ENCODE measurements at places on chromosomes 5 and 9.

DNA sequence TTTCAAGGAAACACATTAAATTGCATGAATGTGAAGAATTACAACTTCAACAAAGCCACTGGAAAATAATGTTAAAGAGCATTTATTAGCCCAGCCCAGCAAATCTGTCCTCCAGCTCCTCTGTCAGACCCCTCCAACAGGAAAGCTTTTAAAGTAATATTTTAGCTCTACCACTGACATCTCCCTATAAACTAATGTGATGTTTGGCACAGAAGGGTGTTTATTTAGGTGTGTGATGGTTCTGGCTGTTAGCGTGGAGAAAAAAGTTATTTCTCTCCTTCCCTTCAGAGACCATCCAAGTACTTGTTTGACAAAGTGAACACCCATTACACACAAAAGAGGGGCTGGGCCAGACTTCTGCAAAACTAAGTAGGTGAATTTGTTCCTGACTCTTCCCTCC lies 111.9 kb upstream of the TARS1 start:
- no peak for DNase-seq

DNA sequence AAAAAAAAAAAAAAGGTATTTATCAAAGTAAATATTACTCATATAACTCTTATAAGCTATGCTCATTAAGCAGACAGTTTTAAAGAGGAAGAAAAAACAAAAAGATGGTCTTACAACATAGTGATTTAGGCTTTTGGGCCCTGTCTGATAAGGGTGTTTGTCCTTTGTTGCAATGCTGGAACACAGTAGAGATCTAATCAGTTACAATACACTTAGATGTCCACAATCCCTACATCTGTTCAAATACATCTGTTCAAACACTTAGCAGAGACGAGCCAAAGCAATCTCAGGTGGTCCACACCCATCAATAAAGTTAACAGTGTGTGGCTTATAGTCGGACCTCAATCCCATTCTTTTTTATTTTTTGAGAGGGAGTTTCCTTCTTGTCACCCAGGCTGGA lies 11.0 kb downstream of the PRXL2C start:
- no peak for DNase-seq

GRCh38 chr9:92506184-92506857 lies 24.0 kb upstream of the ASPN start:
- no peak for DNase-seq

- peak; percentile 52 for DNase-seq
These were observed 196.7 kb downstream of the WDR70 start for GRCh38 chr5:37575541-37576489.

- DNase-seq = no peak
These were observed 42.0 kb upstream of the UNC5A start for GRCh38 chr5:176768174-176768970.

GRCh38 chr5:108148715-108149139 lies 233.2 kb downstream of the FBXL17 start:
- no peak for DNase-seq

DNA sequence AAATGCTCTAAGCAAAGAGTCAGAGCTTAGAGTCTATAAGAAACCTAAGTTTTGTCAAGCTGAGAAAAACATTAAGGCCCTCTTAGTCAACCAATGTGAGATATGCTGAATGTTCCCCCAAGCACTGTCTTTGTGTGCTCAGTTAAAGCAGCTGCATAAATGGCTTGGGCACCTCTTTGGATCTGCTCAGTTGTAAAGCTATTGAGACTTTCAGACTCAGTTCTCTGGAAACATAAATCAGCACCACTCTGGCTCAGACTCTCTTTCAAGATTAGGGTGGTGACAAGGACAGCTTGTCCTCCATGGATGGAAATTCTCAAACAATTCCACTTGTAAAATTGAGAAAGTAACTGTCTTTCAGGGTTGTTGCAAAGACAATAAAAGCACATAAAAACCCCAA lies 807.9 kb downstream of the PRELID2 start:
- DNase-seq = no peak

- DNase-seq = peak; percentile 31
These were observed 217.6 kb downstream of the NFIB start for GRCh38 chr9:14096258-14096922.

GRCh38 chr5:57804007-57804444 lies 321.4 kb upstream of the ACTBL2 start:
- no peak for DNase-seq

- no peak for DNase-seq
These were observed 11.8 kb downstream of the TBC1D13 start for GRCh38 chr9:128798896-128799295.

GRCh38 chr5:56480078-56480704 lies 247.1 kb upstream of the ANKRD55 start:
- DNase-seq = no peak

GRCh38 chr5:79076819-79077218 lies 7.3 kb downstream of the BHMT2 start:
- no peak for DNase-seq

- no peak for DNase-seq
These were observed 284.5 kb upstream of the RASA1 start for GRCh38 chr5:86983208-86983607.

DNA sequence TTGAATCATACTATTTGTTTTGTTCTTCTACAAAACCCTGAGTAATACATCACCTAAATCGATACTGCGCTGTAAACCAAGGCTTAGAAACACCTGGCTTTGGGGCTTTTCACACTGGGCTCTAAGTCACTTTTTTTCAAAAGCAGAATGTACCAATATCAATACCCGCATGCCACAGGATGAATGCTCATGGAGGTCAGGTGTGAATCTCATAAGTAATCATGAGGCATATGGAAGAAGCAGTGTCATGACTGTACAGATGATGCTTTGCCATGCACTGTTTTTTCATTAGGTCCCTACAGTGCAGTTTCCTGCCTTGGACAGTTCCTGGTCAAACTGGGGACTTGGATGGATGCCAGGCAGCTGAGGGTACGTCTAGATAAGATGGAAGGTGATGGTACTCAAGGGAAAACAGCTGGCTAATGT lies 49.0 kb upstream of the ATG10 start:
- no peak for DNase-seq

DNA sequence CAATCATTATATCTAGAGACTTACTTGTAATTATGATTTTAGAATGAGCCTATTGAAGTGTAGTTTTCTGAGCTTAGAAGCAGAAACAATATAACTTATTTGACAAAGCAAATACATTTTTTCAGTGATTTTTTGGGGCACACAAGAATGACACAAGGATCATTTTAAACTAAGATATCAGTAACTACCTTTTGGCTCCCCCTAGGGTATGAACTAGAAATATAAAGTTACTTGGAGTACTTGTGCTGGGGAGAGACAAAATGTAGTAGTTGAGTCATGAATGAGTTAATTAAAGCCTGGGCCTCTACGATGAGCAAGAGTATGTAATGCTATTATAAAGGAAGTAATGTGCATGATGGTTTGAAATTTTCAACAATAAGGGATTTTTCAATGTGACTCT lies 1244.1 kb upstream of the ACO1 start:
- DNase-seq = no peak

GRCh38 chr5:116880150-116880549 lies 305.5 kb upstream of the SEMA6A start:
- no peak for DNase-seq

DNA sequence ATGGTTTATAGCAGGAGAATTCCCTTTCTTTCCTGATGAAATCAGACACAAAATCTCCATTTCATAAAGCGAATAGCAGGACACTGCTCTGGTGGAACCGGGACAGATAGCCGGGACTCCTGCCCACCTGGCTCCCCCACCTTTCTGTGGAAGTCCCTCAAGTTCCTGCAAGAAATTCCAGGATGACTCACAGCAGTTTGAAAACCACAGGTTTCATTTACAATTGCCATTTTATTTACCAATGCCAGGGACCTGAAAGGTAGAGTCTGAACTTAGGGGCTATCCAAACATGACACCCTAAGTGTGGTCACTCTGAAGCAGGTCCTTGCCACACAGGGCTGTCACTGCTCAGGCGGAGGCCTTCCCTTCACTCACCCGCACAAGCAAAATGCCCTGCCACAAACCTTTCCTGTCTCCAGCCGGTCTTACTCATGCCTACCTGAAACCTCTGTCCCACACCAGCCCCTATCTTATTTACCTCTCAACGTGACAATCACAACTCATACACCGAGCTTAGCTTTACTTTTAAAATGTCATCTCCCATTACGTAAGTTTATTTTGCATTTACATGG lies 63.3 kb upstream of the TAF1L start:
- no peak for DNase-seq

- DNase-seq = no peak
These were observed 3.6 kb upstream of the RORB start for GRCh38 chr9:74493512-74493911.

DNA sequence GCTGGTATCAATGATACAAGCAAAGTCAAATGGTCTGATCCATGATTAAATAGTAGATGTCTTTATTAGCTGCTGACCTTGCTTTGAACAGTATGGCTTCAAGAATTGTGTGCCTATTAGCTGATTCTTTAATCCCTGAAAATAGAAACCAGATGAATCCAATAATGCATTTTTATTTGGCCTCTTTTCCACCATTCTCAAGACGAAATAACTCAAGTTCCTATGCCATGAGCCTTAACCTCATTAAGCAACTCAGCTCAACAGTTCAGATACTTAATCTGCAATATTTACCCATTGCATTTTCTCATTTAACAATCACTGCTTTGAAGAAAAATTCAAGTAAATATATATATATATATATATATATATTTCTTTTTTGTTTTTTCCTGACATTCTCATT lies 588.6 kb upstream of the MEF2C start:
- DNase-seq = no peak

DNA sequence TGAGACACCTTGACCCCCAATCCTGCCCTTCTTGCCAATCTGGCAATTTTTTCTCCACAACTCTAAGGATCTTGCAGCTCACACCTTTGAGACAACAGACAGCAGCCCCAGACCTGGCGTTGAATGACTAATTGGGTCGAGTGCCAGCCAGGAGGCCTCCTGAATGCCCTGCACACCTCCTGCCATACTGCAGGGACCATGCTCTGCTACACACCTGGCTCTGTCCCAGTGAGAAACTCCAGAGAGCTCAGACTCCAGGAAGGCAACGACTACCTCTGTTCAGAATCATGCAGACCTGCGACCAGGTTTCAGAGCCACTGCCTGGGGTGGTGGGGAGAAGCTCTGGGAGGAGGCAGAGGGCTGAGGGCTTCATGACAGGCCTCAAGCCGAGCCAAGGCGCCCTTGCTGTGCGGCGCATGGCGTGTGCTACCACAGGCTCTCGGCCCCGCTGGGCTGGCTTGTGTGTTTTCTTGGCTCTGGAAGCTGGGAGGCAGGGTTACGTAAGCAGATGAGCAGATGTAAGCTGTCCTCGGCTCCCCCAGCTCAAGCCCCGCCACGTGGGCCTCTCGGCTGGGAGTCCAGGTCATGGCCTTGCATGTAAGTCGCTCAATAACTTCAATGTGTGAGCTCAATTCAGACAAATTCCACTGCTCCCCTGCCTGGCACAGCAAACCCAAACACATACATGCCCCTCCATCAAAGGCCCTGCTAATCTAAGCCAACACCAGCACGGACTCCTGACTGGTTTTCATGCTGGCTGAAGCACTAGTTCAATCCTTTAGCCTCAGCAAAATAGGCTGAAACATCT lies 27.5 kb downstream of the B4GALT1 start:
- peak; percentile 94 for DNase-seq

DNA sequence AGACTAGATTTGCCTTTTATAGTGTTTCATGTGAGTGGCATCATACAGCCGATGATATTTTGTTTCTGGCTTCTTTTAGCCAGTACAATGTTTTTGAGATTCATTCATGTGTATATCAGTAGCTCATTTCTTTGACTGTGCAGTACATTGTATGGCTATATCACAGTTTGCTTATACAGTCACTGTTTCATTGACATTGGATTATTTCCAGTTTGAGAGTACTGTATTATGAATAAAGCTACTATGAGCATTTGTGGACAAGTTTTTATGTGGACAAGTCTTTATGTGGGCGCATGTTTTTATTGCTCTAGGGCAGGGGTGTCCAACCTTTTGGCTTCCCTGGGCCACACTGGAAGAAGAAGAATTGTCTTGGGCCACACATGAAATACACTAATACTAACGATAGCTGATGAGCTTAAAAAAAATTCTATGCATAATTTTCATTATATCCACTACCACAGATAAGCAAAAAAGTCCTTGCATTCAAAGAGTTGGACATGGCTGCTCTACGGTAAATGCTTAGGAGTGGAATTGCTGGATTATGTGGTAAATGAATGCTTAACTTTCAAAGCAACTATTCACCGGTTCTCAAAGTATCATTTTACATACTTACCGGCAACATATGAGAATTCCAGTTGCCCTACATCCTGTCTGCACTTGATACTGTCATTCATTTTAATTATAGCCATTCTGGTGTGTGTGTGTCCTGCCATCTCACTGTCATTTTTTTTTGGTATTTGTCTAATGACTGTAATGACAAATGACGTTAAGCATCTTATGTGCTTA lies 177.8 kb downstream of the RGS3 start:
- no peak for DNase-seq

- no peak for DNase-seq
These were observed 147.3 kb upstream of the HMHB1 start for GRCh38 chr5:143664623-143665022.

DNA sequence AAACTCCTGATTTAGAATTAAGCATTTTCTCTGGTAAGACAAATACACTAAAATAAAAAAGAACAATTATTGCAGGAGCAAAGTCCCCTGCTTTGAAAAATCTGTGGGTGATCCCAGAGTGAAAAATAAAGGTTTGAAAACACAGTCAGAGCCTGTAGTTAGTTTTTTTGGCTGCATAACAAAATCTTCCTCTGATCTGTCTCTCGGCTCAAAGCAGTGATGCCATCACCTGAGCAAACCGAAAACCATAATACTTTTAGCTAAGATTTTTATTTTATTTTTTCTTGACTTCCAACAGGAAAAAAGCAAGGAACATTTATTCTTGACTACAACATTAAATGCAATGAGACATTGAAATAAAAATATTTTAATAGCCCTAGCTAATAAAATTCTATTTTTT lies 1.2 kb downstream of the CDH18 start:
- DNase-seq = no peak

- no peak for DNase-seq
These were observed 544.7 kb upstream of the PTGER4 start for GRCh38 chr5:40134883-40135520.

GRCh38 chr5:56858777-56859442 lies 43.6 kb downstream of the MAP3K1 start:
- DNase-seq = no peak

Data from WERI-Rb-1 (cell line).